ENCODE measurements at places on chromosomes 7 and 10.

GRCh38 chr7:11750191-11750590 is 81.8 kb downstream of the THSD7A start:
- DNase-seq, result no peak

DNA sequence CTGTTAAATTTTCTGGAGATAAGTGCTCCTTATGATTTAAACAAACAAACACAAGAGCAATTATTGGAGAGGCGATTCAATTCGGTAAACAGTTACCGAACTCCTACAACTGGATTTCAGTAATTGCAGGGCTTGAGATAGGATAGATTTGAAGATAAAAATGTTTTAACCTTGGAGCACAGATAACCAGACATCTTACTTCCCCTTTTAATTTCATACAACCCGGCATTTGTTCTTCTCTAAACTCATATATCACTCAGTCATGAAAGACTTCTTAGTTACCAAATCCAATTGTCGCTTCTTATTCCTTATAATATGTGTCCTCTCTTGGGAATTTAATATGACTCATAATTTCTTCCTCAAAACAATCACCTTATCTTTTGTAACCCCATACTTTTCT is 235.9 kb upstream of the CSTF2T start:
- no peak for DNase-seq

GRCh38 chr7:40887099-40887498 is 752.3 kb downstream of the SUGCT start:
- no peak for DNase-seq

- DNase-seq, result no peak
Measured at GRCh38 chr10:46328853-46329689, 42.3 kb downstream of the ANTXRL start.

GRCh38 chr7:36999626-37000485 is 275.6 kb upstream of the AOAH start:
- DNase-seq, result no peak

DNA sequence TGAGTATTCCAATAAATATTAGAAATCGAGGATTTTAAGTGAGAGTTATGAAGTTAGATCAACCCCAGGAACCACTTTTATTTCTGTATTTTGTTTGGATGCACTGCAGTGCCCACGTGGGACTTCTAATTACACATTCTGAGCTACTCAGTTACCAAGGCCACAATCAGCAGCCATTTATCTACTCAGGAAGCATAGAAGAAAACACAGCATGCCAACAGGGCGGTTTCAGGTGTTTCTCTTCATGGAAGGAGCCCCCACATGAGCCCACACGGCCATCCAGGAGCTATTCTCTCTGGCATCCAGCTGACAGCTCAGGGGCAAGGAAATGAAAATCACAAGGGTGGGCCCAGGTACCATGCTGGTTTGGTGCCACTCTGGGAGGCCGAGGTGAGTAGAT is 266.5 kb upstream of the MKLN1 start:
- DNase-seq, result no peak

All from GM18507 (cell line).